Stimulated activated CD8-positive, alpha-beta memory T cell treated with anti-CD3 and anti-CD28 coated beads, Interleukin-15, amount 100 ng/mL, for 1 hour (primary cell): ENCODE measurements at places on chromosomes 6 and 20.

- no peak for DNase-seq
Observed at GRCh38 chr20:11098888-11099287, 425.1 kb upstream of the JAG1 start.

DNA sequence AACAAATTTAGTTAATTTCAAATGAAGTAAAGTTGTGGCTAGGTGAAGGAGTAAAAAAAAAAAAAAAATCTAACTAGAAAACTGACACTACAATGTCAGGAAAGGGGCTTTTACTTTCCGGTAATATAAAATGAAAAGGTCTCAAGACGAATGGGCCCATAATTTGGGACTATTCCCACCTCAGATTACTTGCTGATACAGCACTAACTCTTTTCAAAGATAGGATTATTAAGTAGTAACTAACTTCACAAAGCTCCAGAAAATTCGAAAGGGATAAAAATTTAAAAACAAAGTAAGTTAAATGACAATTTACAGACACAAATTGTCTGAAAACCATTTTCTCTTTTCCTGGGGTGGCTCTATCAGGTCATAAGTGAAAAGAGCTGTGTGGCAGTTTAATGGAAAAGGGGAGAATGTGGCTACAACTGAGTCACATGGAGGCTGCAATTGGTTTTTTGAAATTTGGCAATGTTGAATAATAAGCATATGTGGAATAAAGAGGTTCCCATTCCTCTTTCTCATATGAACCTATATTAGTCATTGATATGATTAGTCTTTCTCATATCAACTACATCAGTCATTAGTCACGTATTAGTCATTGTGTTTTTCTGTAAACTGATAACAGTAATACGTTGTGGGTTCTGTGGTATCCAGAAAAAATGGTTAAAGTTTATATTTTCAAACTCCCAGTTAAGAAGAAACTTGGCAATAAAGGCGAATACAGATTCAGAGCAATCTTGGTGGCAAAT is 78.0 kb downstream of the RWDD2A start:
- no peak for DNase-seq

DNA sequence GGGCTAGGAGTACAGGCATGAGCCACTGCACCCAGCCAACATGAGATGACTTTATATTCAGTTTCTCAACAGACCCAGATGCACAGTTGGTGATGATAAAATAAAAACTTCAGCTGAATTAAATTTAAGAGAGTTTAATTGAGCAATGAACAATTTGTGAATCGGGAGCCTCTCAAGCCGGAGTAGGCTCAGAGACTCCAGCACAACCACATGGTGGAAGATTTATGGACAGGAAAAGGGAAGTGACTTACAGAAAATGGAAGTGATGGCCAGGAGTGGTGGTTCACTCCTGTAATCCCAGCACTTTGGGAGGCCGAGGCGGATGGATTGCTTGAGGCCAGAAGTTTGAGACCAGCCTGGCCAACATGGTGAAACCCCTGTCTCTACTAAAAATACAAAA is 10.4 kb upstream of the BCAS4 start:
- DNase-seq: no peak

DNA sequence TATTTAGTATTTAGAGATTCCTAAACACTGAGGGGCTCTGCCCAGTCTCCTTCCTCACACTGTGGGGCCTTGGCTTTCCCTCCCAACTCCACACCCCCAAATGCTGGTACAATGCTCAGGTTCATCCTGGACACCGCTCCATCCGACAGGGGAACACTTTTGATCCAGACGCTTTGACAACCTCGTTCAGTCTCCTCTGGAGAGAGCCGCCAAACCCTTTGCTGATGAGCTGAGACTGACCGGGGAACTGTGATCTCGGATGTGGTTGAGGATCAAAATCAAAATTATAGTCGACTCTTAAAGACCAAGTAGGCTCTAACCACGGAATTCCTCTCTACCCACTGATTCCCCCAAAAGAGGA is 38.8 kb upstream of the HLA-E start:
- DNase-seq: no peak

- DNase-seq: no peak
Observed at GRCh38 chr6:152122434-152122833, 315.0 kb downstream of the ESR1 start.

DNA sequence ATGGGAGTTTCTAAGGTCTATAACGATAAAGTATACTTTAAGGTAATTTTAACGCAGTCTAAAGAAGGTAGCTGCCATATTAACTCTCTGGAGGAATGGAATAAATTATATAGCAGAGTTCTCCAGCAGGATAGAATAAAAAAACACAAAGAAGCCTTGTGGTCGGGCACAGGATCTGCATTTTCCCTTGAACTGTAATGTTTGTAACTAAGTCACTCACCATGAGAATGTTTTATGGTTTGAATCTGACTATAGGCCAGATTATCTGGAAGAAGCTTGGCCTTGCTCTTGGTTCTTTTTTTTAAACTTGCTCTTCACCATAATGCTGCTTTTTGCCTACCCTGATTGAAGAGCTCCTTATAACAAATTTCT is 238.8 kb upstream of the NOX3 start:
- DNase-seq: no peak

DNA sequence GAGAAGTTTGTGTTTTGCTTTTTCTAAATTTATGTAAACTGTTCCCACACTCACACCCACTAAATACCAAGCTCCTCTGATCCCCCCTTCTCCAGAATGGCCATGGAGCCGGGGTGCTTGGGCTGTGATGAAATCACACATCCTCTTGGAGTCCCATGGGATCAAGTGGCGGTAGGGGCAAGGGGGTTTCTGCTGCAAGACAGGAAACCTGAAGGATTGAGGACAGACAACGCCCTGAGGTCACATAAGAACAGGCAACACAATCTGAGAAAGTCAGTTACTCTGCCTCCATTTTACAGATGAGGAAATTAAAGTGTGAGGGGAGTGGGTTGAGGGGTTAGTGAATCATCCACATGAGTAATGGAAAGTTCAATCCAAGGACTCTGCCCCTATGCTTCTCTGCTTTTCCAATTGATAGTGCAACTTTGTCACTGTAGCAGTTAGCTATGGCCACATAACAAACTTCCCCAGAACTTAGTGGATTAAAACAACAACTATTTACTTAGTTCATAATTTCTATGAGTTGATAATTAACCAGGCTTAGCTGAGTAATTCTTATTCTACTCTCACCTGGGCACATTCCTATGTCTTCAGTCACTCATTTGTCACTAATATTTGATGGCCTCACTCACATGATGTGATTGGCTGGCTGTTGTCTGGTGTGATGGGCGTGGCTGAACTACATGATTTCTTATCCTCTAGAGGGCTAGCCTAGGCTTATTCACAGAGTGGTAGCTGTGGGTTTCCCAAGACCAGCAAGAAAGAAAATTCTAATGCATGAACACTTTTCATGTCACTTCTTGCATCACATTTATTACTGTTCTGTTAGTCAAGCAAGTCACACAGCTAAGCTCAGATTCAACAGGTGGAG is 311.1 kb upstream of the RNF24 start:
- no peak for DNase-seq

DNA sequence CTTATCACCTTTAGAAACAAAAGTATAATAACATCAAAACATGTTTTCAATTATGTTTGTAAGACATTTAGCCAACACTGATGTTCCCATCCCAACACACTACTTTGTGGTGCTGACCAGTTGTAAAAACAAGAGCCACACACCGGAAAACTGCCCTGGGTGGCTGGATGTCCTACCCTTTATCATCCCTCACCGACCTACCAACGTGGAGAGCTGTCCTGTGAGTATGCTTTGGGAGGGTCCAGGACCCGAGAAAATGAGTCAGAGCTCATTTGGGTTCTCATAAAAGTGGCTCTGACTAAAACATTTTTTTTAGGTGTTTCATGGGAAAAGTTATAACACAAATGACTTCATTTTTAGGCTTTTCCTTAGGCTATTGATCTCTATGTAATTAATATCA is 29.3 kb upstream of the CTAGE9 start:
- DNase-seq: no peak

- no peak for DNase-seq
Observed at GRCh38 chr6:37712508-37712907, 14.8 kb upstream of the MDGA1 start.

DNA sequence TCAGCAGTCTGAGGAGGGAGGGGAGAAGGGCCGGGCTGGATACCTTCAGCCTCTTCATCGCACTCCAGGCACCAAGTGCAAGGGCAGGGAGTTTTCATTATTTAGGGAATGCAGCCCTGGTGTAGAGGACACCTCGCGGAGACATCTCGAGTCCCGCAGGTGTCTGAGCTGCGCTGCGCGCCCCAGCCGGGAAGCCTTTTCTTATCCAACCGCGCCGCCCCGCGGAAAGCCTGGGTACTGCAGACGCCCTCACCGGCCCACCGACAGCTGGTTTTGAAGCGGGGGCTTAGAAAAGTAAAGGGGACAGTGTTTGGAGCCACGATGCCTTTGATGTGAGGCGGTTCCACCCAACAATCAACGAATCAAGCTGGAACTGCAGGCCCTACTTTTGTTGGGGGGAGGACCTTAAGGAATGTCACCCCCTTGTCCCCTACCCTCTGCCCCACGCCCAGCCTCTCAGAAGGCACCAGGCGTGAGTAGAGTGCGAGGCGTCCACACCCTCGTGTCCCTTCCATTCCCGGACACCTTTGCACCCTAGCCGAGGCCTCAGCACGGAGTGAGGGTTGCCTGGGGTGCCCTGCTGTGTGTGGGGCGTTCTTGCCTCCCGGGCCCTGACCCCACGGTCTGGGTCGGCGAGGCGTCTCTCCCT is 8.6 kb downstream of the NKX2-2 start:
- DNase-seq: peak; percentile 73

DNA sequence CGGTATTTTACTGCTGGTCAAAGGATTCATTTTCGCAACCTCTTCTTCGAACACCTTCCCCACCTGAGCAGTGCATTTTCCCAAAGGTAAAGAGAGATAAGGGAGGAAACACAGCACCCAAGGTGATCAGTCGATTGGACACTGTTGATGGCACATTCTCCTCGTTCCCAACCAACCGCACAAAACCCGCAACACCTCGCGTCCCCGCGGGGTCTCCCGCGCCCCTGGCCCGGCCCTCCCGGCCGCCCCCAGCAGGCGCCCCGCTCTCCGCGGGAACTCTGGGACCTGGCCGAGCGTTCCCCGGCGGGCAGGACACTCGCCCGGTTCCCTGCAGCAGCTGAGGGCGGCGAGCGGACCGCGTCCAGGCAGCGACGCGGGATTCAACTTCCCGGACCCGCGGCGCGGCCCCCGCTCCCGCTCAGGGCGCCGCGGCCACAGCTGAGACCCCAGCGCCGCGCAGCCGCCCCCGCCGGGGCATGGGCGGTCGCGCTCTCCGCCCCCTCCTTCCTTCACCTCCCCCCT is 506 bp downstream of the RGS17 start:
- no peak for DNase-seq

DNA sequence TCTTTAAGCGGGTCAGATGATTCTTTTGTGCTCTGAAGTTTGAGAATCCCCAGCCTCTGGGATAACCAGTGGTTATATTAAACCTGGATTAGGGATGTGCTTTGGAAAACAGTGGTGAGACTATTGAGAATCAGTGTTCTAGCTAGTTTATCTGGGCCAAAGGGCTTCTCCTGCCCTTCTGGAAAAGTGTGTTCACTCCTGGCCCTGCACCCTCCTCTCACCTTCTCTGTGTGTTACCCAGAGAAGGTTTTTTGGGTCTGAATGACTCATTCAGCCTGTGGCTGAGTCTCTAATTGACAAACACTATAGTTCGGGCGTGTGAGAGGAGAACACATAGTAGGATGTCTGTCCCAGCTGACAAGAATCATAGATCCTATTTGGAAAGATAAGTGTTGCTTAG is 66.7 kb downstream of the LRRC1 start:
- DNase-seq: no peak

GRCh38 chr6:87701344-87701675 is 723 bp downstream of the AKIRIN2 start:
- DNase-seq: no peak

- DNase-seq: no peak
Observed at GRCh38 chr6:137724018-137724403, 143.0 kb upstream of the TNFAIP3 start.

DNA sequence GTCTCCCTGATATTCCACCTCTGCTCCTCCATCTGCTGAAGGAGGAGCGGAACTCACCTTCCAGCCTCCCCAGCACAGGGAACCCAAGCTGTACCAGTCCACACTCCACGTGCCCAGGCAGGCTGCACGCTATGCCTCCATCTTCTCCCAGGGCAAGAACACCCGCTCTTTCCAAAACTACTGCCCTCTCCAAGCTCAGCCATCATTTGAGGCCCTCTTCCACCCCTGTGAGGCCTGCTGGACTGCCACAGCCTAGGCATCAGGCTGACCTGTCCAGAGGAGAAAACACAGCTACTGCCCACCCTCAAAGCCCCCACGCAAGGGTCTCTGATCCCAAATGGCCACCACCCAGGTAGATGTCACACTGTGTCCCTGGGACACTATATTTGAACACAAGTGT is 99.9 kb downstream of the PRND start:
- no peak for DNase-seq

DNA sequence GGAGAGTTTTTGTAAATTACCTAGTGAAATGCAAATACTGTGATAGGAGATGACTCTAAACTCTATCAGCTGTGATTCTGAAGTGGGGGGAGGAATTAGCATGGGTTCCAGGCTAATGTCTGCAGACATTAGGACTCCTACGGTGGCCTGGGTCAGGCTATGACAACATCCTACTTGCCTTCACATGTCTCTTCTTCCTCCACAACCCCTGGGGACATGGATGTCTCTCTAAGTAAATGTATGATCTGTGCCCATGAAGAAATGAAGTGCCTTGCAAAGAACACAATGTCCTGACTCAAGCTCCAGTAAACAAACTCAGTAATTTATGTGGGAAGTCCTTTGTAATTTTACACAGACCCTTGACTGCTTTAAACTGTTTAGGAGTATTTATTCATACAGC is 165.8 kb upstream of the EEF1E1 start:
- no peak for DNase-seq

- no peak for DNase-seq
Observed at GRCh38 chr20:56350842-56351241, 7.9 kb upstream of the FAM210B start.

- DNase-seq: peak; percentile 14
Observed at GRCh38 chr6:150418827-150419594, 50.2 kb downstream of the IYD start.

GRCh38 chr6:12289933-12290820 is at the start of gene EDN1:
Gene EDN1 (plus strand): TSS chr6:12290361. CDS start chr6:12290630, 269 bp downstream.
- DNase-seq: peak; percentile 6

DNA sequence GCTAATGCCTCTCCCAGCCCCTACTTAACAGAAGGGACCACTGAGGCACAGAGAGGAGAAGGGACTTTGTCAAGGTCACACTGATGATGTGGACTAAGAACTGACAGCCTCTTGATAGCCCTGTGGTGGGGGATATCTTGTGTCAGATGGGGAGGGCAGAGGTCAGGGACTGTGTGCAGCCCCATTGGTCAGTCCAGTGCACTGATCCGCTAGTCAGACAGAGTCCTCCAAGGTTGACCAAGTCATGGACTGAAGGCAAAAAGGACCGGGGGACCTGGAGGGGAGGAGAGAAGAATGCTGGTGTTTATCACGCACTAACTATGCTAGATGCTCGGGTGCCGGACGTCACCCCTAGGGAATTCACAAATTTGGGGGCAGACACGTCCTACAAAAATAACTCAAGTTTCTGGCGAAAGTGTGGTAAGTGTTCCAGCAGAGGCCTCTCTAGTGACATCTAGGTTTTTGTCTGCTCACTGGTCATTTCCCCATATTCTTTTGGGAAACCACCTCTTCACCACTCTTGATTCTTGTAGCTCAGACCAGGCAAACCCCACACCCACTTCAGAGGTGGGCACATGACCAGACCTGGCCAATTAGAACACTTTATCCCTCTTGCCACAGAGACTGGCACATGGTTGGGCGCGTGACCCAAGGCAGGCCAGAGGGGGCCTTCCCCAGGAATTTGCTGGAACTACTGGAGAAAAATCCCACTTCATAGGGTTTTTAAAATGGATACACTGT is 21.0 kb downstream of the TCF15 start:
- no peak for DNase-seq
